ENCODE measurements at places on chromosomes 4 and X.

GRCh38 chr4:146643812-146644401 lies 5.2 kb downstream of the POU4F2 start:
- no peak for DNase-seq

DNA sequence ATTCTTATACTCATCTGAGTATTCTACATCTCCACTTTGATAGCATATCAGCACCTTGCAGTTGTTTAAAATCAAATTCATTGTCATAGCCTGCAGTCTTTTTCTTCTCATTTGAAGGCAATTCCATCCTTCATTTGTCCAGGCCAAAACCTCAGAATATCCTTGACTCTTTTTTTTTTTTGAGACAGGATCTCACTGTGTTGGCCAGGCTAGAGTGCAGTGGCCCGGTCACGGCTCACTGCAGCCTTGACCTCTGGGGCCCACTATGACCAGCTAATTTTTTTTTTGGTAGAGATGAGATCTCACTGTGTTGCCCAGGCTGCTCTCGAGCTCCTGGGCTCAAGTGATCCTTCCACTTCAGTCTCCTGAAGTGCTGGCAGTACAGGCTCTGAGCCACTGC lies 2.6 kb downstream of the MRPL1 start:
- no peak for DNase-seq

- DNase-seq, result peak; percentile 50
These were observed at the start of gene MAOA for GRCh38 chrX:43656005-43656494. Gene MAOA, plus strand, starts transcription at chrX:43656299. Its CDS starts 43 bp downstream, at chrX:43656342.

- no peak for DNase-seq
These were observed 95.4 kb downstream of the PJA1 start for GRCh38 chrX:69069876-69070275.

DNA sequence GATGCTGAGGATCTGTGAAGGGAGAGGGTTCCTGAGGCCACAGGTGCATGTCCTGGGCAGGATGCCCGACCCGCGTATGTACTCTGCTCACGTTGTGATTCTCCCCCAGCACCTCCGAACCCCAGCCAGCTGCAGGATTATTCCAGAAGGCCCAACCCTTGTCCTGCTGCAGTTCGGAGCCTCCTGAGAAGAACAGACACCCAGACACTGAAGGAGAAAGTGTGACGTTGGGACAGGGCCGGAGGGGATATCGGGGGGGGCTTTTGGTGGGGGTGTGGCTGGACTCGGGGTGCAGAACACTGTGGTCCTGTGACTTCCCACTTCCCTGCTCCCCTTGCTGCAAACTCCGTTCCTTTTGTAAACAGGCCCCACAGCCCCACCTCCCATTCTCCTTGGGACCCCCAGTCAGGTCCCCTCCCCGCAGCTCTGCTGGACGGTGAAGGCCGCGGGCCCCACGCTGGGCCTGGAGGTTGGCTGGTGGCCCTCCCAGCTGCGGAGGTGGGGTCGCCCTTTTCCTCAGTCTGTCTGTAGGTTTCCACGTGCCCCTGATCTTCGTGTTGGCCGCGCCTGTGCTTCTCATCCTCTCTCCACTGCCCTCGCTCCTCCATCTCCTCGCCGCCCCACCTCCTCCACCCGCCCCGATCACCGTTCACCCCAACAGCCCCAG lies 83.0 kb upstream of the ADRA2C start:
- no peak for DNase-seq

- DNase-seq, result no peak
These were observed 146.2 kb upstream of the NDST4 start for GRCh38 chr4:115259642-115260041.

- DNase-seq, result no peak
These were observed 290.8 kb downstream of the TENM3 start for GRCh38 chr4:182533964-182534363.

- peak; percentile 19 for DNase-seq
These were observed 9.1 kb downstream of the NSG1 start for GRCh38 chr4:4395849-4396627.

GRCh38 chr4:1302159-1302558 lies 12.5 kb downstream of the MAEA start:
- DNase-seq, result no peak

GRCh38 chrX:153299855-153300254 lies 21.7 kb downstream of the PNMA6F start:
- no peak for DNase-seq

DNA sequence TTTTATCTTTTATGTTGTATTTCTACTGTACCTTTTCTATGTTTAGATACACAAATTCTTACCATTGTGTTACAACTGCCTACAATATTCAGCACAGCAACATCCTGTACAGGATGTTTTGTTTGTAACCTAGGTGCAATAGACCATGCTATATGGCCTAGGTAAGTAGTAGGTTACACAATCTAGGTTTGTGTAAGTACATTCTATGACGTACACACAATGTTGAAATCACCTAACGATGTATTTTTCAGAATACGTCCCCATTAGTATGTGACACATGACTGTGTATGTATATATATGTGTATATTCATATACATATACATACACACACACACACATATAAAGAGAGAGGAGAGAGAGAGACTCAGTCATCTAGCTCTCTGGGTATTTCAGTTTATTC lies 103.5 kb downstream of the CLNK start:
- peak; percentile 95 for DNase-seq

DNA sequence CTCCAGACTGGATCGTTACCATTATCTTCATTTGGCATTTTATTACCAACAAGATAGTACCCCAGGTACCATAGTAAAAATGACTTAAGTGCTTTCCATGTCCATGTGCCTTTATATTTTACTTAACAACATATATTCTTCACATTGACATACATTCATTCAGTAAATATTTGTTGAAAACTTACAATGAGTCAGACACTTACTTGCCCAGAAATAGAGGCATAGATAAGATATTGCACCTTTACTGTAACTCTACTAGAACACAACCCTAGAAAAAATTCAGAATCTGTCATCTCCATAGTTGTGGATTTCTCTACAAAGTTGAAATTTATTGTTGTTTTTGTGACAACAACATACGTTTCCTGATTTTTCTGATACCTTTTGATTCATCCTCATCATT lies 640.6 kb downstream of the RPA4 start:
- DNase-seq, result peak; percentile 47

GRCh38 chr4:80361329-80361900 lies 25.9 kb downstream of the CFAP299 start:
- peak; percentile 49 for DNase-seq

DNA sequence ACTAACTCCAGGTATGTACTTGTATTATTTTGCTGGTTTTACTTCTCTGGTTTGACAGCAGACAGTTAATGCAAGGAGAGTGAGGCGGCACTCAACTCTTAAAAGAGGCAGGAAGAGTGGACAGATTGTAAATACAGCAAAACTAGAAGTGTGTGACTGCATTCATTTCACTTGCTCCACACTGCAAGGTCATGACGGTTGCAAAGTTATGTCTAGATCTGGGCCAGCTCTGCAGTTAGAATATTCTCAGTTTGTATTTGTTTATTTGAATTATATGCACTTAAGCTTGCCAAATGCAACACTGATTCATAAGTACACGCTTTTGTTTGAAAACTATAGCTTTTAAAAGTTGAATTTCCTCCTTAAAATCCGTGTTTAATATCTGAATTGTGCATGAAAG lies 148.9 kb downstream of the STIM2 start:
- DNase-seq, result no peak

DNA sequence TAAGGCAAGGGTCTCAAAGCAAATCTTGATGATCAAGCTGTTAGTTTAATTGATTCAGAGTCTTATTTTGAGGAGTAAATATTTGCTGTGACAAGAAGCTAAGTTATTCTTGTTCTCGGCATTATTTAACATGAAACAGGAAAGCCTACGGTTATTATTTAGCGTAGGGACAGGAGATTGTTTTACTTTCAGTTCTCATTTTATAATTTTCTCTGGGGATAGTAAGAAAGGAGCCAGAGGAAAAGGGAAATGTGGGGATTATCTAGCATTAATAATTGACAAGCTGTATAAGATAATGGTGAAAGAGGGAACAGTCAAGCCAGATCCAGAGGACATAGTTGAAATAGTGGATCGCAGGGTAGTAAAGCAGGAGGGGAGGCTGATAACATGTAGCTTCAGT lies 39.7 kb upstream of the PARM1 start:
- no peak for DNase-seq

- no peak for DNase-seq
These were observed 116.9 kb upstream of the GALNT7 start for GRCh38 chr4:173051716-173052115.

- DNase-seq, result no peak
These were observed 331.5 kb upstream of the PABPC4L start for GRCh38 chr4:134533068-134533467.

- DNase-seq, result no peak
These were observed 17.0 kb upstream of the PAPSS1 start for GRCh38 chr4:107736924-107737448.

DNA sequence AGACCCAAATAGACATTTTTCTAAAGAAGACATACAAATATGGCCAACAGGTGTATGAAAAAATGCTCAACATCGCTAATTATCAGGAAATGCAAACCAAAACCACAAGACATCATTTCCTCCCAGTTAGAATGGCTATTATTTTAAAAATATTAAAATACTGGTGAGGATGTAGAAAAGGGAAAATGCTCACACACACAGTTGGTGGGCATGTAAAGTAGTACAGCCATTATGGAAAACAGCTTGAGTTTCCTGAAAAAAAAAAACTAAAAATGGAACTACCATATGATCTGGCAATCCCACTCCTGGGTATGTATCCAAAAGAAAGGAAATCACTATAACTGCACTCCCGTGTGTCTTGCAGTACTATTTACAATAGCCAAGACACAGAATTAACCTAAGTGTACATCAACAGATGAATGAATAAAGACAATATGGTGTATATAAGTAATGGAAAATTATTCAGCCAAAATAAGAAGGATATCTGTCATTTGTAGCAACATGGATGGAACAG lies 128.9 kb upstream of the DKK2 start:
- no peak for DNase-seq

GRCh38 chr4:119034276-119035008 lies 101.2 kb upstream of the MYOZ2 start:
- peak; percentile 53 for DNase-seq

DNA sequence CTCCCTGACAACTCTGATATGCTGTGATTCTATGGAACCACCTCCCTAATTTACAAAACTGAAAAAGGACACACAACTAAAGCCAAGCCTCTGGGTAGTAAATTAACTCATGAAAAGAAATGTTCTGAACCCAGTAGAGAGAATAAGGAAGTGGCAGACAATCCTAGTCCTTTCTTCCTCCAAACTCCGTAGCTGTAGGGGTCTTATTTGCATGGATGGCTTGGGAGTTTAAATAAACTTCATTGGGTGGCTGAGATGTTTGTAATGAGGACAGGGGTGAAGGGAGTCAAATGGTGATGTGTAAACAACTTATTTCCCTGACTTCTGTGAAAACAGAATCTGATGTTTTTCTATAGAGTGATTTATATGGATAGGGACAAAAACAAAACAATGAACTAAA lies 59.3 kb downstream of the GPC3 start:
- no peak for DNase-seq

GRCh38 chrX:24668111-24668510 lies 21.0 kb upstream of the PCYT1B start:
- no peak for DNase-seq

DNA sequence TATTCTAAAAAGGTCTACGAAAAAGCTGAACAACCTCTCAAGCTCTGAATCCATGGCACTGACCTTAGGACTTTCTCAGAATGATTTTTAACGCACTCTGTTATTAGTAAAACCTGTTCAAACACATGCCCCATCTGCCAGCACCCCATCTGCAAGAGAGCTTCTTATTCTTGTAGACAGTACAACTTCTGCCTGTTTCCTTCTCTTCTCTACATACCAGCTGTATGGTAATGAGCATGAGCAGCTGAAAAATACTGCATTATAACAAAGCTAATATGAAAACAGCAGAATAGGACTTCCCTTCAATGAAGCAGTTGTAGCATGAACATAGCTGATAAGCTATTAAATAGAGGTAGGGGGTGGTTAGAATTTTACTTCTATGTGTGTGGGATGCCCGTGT lies 167.9 kb downstream of the FBXW7 start:
- DNase-seq, result no peak

DNA sequence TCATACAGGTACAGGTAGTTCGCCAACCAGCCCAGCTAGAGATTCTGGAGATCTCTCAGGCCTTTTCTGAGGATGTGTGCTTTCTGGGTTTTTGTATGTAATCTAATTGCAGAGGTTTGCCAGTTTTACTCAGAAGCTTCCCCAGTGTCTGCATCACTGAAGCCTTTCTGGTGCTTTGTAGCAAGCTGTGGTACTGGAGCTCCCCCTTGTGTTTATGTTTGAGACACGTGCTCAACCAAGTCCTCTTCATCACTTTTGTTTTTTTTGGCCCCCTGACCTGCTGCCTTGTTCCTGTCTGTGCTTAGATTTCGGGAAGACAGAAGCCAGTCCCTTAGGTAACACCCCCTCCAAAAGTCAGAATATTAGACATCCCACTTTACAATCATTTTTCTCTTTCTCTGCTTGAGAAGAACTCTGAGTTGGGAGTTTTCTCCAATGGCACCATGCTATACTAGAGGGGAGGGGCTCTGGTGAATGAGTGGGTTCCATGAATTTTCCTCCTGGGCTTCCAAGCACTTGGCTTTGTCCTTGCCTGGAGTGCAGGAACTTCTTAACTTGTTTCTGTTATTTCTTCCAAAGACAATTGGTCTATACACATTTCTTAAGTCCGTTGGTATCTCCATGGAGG lies 128.4 kb upstream of the TBC1D9 start:
- DNase-seq, result peak; percentile 35

GRCh38 chr4:142778430-142778829 lies 67.7 kb downstream of the INPP4B start:
- no peak for DNase-seq

DNA sequence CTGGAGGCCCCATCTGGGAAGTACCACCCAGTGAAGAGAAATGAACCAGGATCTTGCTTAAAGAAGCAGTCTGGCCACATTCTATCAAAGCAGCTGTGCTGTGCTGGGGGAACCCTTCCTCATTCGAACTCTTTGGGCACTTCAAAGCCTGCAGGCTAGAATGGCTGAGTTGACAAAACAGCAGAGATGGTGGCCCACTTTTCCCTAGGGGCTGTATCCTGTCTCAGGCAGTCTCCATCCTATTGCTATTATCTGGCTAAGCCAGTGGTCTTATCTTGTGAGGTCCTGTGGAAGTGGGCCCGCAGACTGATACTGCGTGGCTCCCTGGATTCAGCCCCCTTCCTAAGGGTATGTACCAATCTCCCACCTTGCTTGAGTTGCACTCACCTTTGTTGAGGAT lies 114.3 kb downstream of the VSIG4 start:
- DNase-seq, result no peak

GRCh38 chr4:121711263-121712000 lies 14.7 kb upstream of the ANXA5 start:
- peak; percentile 87 for DNase-seq

DNA sequence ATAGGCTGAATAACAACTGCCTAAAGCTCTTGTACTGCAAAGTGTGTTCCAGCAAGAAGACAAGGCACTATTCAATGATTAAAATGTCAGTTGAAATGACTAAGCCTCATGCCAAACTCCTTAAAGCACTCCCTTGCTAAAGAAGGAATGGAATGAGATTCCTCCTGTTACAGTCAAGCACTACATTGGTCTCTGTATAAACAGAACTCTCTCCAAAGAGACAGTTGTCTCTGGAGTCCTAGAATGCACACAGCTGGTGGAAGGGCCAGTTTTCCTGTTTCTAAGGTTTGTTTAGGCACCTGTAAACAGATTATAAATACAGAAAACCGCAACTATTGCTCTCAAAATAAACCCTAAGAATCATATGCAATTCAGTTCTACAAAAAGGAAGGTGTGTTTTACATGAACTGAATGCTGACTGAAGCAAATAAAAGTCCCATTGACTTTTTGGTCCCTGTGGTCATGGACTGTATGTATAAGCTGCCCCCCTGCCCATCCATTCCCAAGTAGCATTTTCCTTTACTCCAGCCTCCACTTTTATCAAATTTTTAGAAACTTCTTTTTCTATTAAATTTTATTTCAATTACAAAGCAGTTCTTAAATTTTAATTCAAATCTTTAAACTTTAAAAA lies 47.0 kb downstream of the FAT1 start:
- peak; percentile 80 for DNase-seq

Measured in trophoblast cell (in vitro differentiated cells and primary cell).